Vagina (tissue), 2 donors: ENCODE measurements at places on chromosomes 11 and 22. TPM values are rescaled to one million over a fixed set of nuclear protein-coding genes. Genes with fewer than 3 reads are reported as not detected.

Gene CLMP
- 99.4 TPM for total RNA-seq

DNA sequence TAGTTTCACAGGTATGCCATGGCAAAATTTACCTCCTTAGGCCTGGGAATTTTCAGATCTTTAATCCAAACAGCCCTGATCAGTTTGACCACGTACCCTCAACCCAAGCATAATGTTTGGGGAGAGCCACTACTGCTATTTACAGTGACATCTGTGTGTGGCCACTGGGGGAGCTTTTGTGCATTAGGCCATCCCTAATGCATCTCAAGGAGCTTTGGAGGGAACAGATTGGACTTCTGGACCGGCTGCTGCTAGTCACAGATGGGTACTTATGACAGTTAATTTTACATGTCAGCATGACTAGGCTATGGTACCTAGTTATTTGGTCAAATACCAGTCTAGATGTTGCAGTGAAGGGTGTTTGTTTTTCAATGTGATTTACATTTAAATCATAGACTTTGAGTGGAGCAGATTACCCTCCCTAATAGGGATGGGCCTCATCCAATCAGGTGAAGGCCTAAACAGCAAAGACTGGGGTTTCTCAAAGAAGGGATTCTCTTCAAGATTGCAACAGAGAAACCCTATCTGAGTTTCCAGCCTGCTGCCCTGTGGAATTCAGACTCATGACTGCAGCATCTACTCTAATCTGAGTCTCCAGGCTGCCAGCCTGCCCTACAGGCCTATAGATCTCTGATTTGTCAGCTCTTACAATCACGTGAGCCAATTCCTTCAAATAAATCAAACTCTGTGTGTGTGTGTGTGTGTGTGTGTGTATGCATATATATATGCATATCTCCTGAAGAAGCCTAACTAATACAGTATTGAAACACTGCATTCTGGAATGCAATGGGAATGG, 38.0 kb upstream of the GALNT18 start:
- DNase-seq, result no peak
- H3K4me3 ChIP-seq, result no peak overlapping the region
- no peaks in the 10 kb centered on the region for H3K4me1 ChIP-seq
- H3K27ac ChIP-seq, result no peak overlapping the region
- no peaks in the 10 kb centered on the region for H3K36me3 ChIP-seq

GRCh38 chr11:14193644-14194043, 165.3 kb downstream of the RRAS2 start:
- H3K27me3 ChIP-seq, result no peaks in the 10 kb centered on the region
- no peak overlapping the region for H3K27ac ChIP-seq
- H3K4me1 ChIP-seq, result peaks cover 10% of the 10 kb centered on the region

DNA sequence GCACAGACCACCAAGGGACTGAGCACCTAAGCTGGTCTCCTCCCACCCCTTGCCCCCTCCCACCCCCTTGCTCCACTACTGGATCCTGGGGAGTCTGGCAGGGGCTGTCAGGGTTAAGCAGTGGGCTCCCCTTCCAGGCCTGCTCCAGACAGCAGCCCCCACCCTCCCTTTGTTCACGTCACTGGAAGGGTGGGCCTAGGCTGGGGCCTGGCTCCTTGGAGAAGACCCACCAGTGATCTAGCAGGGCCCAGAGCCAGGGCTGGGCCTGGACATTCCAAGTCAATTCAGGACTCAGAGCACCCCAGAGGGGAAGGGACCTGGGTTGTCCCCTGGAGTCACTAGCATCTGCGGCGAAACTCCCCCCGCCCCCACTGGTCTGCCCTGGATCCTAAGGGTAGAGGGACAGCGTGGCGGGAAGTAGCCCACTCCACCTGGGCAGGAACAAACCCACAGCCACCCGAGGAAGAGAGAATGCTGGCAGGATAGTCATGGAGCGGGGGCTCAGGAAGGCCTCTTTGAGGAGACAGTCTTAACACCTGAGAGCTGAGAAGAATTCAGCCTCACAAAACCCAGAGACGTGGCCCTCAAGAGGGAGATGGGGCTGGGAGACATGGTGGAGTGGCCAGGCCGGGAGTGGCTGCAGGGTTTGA, 45.8 kb downstream of the IGLL1 start:
- H3K4me1 ChIP-seq, result no peaks in the 10 kb centered on the region
- no peaks in the 10 kb centered on the region for H3K27me3 ChIP-seq
- H3K36me3 ChIP-seq, result no peaks in the 10 kb centered on the region
- no peak overlapping the region for H3K4me3 ChIP-seq
- no peak for DNase-seq

- no peaks in the 10 kb centered on the region for H3K27me3 ChIP-seq
- peak overlapping the region; percentile 60 for H3K27ac ChIP-seq
- DNase-seq, result no peak
- no peaks in the 10 kb centered on the region for H3K36me3 ChIP-seq
- H3K4me1 ChIP-seq, result peaks cover 22% of the 10 kb centered on the region
Measured at GRCh38 chr11:125344846-125345420, 151.1 kb downstream of the FEZ1 start.

DNA sequence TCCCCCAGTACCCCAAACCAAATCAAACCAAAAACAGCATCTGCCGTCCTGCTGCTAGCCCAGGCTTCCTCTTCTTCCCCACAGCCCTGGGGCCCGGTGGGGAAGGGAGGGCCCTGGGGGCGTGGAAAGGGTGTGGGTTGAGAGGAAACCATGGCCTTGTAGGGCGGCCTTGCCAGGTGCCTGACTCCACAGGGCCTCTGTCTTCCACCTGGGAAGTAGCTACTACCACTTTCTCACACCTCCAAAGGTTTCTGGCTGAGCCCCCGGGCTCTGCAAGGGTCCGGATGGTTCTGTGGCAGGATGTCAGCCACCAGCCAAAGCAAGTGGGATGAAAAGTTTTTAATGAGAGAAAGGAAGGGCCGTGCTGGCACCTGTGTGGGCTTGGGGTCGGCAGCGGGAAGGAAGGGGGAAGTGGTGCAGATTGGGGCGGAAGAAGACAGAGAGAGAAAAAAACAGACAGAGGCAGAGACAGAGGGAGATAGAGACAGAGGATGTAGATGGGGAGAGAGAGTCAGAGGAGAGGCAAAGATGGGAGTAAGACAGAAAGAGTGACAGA, 10.5 kb downstream of the TPST2 start:
- no peaks in the 10 kb centered on the region for H3K27me3 ChIP-seq
- peaks cover 4% of the 10 kb centered on the region for H3K4me1 ChIP-seq
- H3K27ac ChIP-seq, result no peak overlapping the region
- H3K36me3 ChIP-seq, result peaks cover 7% of the 10 kb centered on the region
- no peak for DNase-seq

DNA sequence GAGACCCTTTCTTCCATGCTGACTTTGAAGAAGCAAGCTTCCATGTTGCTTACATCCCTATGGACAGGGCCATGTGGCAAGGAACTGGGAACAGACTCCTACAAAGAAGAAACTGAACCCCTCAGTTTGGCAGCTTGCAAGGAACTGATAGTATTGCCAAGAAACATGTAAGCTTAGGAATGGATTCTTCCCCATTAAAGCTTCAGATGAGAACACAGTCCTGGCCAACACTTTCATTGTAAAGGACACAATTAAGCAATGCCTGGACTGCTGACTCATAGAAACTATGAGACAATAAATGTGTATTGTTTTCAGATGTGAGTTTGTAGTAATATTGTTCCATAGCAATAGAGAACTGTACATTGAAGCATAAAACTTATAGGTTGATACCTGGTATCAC, 82.4 kb downstream of the AASDHPPT start:
- no peak overlapping the region for H3K27ac ChIP-seq
- H3K27me3 ChIP-seq, result no peaks in the 10 kb centered on the region
- no peak overlapping the region for H3K4me3 ChIP-seq
- DNase-seq, result no peak
- H3K4me1 ChIP-seq, result peaks cover 19% of the 10 kb centered on the region

Gene HEPN1
- total RNA-seq, result not detected

Gene NELL1
- total RNA-seq, result 0.49 TPM

Gene SYNGR1
- 42.2 TPM for total RNA-seq

GRCh38 chr11:6210274-6210955, 5.1 kb downstream of the C11orf42 start:
- H3K4me1 ChIP-seq, result no peaks in the 10 kb centered on the region
- H3K36me3 ChIP-seq, result no peaks in the 10 kb centered on the region
- no peak overlapping the region for H3K4me3 ChIP-seq
- no peak overlapping the region for H3K27ac ChIP-seq
- no peaks in the 10 kb centered on the region for H3K27me3 ChIP-seq

DNA sequence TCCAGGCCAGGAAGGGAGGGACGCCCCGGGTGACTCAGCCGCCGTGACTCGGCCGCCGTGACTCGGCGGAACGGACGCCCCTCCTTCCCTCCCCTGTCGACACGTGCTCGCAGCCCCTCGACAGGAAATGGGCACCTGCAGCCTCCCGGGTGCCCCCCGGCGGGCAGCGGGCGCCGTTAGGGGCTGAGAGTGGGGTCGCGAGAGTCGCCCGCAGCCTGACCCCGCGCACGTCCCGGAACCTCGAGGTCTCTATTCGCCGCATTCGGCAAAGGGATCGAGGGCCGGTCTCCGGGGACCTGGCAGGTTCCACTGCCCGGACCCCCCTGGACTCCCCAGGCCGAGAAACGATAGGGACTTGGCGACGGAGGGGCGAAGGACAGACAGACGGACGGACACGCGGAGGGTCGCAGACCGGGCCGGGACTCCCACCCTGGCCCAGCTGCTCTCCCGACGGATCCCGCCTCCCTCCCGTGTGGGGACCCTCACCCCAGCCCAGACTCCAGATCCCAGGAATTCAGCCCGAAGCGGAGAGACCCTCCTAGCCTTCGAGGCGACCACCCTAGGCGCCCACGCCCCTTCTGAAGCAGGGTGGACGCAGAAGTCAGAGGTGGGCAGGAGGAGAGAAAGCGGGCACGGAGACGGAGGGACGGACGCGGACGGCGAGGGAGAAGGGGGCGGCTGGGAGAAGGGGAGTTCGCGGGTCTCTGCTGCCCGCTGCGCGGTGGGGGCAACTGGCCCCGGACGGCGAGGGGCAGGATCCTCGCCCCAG, 648 bp downstream of the FOSL1 start:
- DNase-seq, result no peak
- H3K4me1 ChIP-seq, result peaks cover 17% of the 10 kb centered on the region
- H3K27me3 ChIP-seq, result no peaks in the 10 kb centered on the region
- no peaks in the 10 kb centered on the region for H3K36me3 ChIP-seq

- no peak overlapping the region for H3K27ac ChIP-seq
- peaks cover 10% of the 10 kb centered on the region for H3K4me1 ChIP-seq
Measured at GRCh38 chr11:8040921-8041285, 40.1 kb upstream of the TUB start.

- no peak for DNase-seq
- H3K27ac ChIP-seq, result no peak overlapping the region
- no peaks in the 10 kb centered on the region for H3K36me3 ChIP-seq
- H3K4me3 ChIP-seq, result no peak overlapping the region
- H3K4me1 ChIP-seq, result no peaks in the 10 kb centered on the region
Measured at GRCh38 chr22:39545386-39546365, 13.1 kb upstream of the RPS19BP1 start.

Gene RIMBP3C
- total RNA-seq, result not detected

Gene KRTAP5-5
- not detected for total RNA-seq

Gene FXYD2
- total RNA-seq, result 2.7 TPM

GRCh38 chr11:746289-747157, 741 bp upstream of the TALDO1 start:
- H3K27me3 ChIP-seq, result no peaks in the 10 kb centered on the region
- peaks cover 36% of the 10 kb centered on the region for H3K4me1 ChIP-seq
- H3K36me3 ChIP-seq, result no peaks in the 10 kb centered on the region
- peak overlapping the region; percentile 74 for H3K27ac ChIP-seq
- H3K4me3 ChIP-seq, result peak overlapping the region; percentile 91
